ENCODE measurements at places on chromosomes 4 and X. TPM values are rescaled to one million over a fixed set of nuclear protein-coding genes. Genes with fewer than 3 reads are reported as not detected.

DNA sequence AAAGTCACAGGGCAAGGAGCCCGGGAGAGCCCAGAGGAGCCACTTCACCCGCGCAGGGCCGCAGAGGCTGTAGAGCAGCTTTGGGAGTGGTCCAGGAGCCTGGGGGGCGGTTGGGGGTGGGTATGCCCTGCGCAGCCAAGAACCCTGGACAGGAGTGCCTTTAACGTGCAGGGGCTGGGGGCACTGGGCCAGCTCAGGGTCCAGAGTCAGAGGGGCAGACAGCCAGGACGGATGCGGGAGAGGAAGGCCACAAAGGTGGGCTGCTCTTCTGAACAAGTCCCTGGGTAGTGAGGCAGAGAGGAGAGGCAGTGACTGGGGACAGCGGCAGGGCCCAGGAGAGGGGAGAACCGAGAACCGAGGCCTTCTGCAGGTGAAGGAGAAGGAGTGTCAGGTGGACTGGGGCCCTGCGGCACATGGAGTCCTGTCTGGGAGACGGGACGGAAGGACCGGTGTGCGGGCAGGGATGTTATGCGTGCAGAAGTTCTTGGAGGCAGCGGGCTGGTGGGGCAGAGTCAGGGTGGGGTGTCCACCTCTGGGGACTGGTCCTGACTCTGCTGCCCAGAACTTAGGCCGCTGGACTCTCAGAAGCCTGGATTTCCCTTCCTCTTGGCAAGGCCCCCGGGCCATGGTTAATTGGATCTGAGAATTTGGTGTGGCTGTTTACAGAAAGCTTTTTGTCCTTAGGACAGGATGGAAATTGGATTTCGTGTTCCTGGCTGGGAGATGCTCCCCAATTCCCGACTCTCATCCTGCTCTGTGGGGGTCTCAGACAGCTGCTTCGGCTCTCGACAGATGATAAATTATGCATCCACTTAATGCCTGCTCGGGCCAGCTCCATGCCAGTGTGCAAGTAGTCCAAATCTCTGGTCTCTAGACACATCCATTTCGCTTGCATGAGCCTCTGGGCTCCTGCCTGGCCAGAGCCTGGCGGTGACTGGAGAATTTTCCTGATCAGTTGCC lies 31.9 kb downstream of the ADRA2C start:
- DNase-seq: no peak

GRCh38 chrX:48025561-48025960 lies 18.8 kb downstream of the SPACA5 start:
- peak; percentile 57 for DNase-seq

GRCh38 chr4:102553982-102554381 lies 52.8 kb downstream of the NFKB1 start:
- DNase-seq: no peak

GRCh38 chrX:101484135-101484534 lies 1.1 kb upstream of the ARMCX4 start:
- no peak for DNase-seq

DNA sequence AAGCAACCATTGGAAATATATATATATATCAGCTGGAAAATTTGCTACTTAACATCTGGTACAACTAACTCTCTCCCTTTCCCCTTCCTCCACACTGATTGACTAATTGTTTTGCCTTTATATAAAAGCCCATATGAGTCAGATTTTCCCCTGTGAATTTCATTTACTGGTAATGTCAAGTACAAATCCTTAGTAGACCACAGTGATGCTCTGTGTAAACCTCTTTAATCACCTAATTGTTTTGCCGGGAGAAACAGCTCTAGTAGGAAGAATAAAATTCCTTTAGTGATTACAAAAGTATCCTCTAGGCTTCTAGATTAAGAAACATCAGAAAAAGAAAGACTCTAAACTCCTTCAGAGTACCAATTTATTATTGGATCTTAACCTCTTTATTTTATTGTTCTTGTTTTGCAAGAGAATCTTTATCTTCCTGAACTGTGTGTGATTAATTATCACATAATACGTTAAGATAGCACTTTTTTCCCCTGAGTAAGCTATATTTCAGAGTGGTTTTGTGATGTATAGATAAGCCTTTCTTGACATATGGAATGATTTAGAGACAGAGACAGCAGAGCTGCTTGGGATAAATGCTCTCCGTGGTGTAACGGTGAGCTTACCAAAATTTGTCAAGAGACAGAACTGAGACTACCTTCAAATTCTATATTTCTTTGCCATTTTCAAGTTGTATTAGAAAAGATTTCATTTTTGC lies 1606.4 kb upstream of the TENM3 start:
- no peak for DNase-seq

GRCh38 chrX:44401151-44401550 lies 57.7 kb upstream of the EFHC2 start:
- DNase-seq: no peak

- DNase-seq: no peak
Measured at GRCh38 chr4:170391066-170391740, 301.4 kb upstream of the AADAT start.

The ADAM29 gene
- total RNA-seq: not detected

The NPY5R gene
- total RNA-seq: 0.21 TPM

The NSG1 gene
- total RNA-seq: 2.4 TPM

DNA sequence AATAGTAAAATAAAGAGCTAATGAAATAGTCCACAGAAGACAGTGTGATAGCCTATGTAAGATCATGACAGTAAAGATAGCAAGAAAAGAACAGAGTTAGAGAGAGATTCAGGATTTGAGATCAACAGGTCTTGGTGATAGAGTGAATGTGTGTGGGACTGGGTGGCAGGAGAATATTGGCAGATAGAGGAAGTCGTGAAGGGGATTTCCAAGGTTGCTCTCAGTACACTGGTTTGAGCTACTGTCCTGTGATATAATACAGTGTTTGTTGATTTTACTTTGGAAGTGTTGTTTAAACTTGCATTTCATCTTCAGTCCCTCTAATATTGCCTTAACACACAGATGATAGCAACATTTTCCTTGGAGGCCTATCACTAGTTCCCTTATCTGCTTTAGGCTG lies 44.1 kb downstream of the DTHD1 start:
- DNase-seq: no peak

The NPY1R gene
- 1.6 TPM for total RNA-seq

GRCh38 chrX:65706041-65706828 lies 38.8 kb downstream of the MSN start:
- DNase-seq: no peak

The GK2 gene
- not detected for total RNA-seq

- DNase-seq: no peak
Measured at GRCh38 chrX:96692890-96693289, 8.2 kb downstream of the DIAPH2 start.

DNA sequence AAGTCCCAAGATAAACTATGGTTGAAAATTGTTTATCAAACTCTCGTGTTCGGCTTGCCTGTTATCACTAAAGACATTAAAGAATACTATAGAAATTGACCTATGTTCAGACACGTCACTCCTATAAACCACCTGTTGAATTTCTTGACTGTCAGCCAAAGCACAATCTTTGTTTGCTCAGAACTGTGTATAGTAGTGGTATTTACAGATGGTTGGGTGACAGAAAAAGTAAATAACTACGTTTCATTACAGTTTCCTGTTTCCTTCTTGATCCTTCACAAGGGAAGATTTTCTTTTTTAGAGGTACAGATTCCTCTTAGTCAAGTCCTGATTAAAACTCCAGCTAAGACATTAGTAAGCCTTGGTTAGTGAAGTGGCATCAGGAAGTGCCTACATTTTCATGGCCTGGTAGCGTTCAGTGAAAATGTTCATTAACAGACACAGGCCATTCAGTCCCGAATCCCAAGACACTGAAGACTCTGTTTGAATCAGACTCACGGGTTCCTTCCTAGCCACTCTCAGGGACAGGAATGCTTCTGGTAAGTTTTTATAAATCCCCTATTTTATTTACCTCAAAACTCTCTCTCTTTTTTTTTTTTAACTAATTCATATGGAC lies at the start of gene SMIM31:
Gene SMIM31 (plus strand): TSS at position 259 of the 616 bp plus-strand sequence. CDS start 16,313 bp downstream, outside the sequence.
- peak; percentile 60 for DNase-seq

GRCh38 chrX:17017134-17017533 lies 70.7 kb downstream of the REPS2 start:
- DNase-seq: no peak

The TCP11X2 gene
- total RNA-seq: not detected

The ATP1B4 gene
- not detected for total RNA-seq

The RBM41 gene
- 21.9 TPM for total RNA-seq

The TMSB15C gene
- 0.89 TPM for total RNA-seq

GRCh38 chr4:1975391-1975801 lies 33.4 kb downstream of the NELFA start:
- no peak for DNase-seq

GRCh38 chr4:142815834-142816233 lies 30.3 kb downstream of the INPP4B start:
- no peak for DNase-seq

DNA sequence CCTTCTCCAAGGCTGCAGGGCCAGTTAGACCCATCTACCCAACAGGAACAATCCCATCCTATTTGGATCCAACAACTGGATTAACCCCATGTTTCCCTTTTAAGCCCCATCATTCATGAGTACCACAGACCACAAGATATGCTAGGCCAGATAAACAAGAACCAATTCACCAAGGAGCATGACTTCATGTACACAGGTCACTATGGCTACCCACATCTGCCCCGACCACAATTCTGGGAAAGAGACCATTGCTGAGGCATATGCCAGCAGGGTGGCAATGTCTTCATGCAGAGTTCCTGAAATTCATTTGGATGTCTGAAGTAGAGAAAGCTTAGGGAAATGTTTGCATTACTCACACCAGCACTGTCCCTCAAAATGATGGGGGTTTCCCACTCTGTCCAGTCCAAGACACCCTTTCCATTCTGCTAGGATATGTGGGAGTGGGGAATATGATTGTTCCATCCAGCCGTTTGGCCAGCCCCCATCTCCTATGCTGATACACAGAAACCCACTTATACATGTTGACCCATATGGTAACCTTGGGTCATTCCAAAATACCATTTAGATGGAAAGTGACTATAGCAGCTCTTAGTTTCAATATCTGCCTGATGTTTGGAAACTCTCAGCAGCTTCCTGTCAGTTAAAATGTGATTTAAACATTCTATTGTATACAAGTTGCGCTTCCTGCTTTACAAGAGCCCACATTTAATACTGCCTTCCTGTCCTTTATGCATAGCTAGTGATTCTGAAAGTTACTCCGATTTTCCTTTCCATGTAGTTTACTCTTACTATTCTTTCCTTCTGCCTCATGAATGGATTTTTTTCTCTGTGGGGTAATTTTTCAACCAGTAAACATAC lies 129.0 kb downstream of the AMMECR1 start:
- no peak for DNase-seq

GRCh38 chr4:83212041-83212851 lies 72.4 kb downstream of the COQ2 start:
- DNase-seq: peak; percentile 78

DNA sequence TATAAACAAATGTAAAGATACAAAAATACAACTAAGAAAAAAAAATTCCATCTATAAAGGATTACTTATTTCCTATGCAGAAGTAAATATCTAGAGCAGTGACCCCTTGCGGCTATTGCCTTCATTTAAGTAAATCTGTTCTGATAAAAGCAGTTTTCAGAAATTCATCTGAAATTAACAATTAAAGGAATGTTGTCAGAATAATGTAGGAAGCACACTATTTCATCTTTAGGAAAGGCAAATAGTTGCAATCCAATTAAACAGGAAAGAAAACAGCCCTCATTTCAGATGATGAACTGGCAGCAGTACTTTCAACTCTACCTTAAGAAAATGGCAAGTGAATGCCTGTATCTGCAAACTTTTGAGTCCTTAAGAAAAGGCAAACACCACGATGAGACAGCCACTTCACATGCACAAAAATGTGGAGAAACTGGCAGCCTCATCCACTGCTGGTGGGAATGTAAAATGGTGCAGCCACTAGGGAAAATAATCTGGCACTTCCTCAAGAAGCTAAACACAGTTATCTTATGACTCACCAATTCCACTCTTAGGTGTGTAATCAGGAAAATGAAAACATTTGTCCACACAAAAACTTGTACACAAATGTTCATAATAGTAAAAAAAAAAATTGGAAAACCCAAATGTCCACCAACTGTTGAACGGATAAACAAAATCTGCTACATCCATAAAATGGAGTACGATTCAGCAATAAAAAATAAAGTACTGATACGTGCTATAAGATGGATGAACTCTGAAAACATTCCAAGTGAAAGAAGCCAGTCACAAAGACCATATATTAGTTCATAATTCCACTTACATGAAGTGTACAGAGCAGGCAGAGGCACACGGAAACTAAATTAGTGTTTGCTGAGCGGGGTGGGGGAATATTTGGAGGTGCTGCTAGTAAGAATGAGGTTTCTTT lies 2.0 kb upstream of the THAP9 start:
- DNase-seq: peak; percentile 33

The LONRF3 gene
- total RNA-seq: 7.8 TPM

The TLR8 gene
- 0.35 TPM for total RNA-seq

DNA sequence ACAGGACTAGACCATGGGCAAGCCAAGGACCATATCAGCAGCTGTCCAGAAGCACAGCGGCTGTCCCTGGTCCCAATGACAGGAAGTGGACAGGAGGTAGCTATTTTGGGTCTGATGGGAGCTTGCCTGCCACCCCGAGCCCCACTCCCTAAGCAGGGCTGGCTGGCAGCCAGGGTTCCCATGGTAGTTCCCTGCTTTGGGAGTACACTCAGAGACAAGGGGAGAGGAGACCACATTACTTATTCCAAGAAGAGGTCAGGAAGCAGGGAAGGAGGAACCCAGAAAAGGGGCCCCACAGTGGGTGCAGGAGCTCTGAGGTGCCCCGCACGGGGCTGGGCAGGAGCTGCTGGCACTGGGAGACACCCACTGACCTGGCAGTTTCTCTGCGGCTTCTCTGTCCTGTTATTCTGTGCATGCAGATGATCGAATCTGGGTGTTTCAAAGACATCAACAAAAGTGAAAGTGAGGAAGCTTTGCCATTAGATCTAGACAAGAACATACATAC lies 36.3 kb downstream of the HTT-AS start:
- DNase-seq: no peak

DNA sequence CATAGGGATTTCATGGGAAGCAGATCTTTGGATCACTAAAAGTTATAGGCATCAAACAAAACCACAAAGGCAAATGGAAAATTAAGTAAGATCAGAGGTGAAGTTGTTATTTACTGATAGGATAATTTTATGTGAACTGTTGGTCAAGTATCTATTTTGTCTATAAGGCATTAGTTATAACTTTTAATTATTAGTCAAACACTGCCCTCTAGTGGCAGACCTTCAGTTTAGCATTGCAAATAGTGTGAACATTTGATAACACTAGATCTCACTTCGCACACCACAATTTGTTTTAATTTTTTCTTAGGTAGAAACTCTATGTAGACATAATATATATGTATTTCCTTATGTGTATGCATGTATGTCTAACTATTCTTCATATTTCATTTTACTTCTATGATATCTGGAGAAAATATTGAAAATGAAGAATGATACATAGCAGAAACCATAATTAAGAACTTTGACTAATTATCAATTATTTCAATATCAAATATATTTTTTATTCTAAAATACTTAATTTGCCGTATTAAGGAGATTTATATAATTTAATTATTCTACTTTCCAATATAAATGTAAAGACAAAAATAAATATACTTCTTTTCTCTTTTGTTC lies 214.5 kb upstream of the TACR3 start:
- no peak for DNase-seq

GRCh38 chrX:105018865-105019264 lies 201.6 kb downstream of the TEX13A start:
- no peak for DNase-seq

The FGD1 gene
- total RNA-seq: 4.9 TPM

- no peak for DNase-seq
Measured at GRCh38 chr4:127538016-127538415, 94.7 kb upstream of the INTU start.

- no peak for DNase-seq
Measured at GRCh38 chr4:26192899-26193869, 127.6 kb upstream of the RBPJ start.

- no peak for DNase-seq
Measured at GRCh38 chr4:55722132-55722531, 86.0 kb upstream of the NMU start.
